ENCODE measurements at places on chromosomes 1 and 21.

DNA sequence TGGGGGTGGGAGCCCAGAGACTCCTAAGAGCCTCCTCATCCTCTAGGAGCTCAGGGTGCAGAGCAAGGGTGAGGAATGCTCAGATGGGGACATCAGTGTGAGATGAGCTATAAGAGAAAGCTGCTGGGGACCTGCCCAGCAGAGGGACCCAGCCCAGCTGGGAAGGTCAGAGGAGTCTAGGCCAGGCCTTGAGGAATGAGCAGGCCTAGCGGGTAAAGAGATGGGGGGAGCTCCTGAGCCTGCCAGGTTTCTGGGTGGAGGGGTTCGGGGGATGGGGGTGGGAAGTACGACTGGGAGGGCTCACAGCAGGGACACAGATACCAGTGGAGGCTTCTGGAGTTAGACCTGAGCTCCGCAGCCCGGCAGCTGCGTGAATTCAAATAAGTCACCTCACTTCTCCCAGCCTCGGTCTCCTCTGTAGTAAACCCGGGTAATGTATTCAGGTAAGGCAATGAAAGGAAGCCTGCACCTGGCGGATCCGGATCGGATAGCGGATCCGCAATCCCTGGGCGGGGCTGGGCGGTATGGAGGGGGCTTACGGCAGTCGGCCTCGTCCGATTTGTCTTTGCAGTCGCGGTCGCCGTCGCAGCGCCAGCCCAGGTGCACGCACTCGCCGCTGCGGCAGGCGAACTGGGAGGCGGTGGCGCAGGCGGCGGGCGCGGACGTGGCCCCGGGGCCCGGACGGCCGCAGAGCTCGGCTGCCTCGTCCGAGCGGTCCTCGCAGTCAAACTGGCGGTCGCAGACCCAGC is 38.0 kb upstream of the MAGOH start:
- DNase-seq: no peak

DNA sequence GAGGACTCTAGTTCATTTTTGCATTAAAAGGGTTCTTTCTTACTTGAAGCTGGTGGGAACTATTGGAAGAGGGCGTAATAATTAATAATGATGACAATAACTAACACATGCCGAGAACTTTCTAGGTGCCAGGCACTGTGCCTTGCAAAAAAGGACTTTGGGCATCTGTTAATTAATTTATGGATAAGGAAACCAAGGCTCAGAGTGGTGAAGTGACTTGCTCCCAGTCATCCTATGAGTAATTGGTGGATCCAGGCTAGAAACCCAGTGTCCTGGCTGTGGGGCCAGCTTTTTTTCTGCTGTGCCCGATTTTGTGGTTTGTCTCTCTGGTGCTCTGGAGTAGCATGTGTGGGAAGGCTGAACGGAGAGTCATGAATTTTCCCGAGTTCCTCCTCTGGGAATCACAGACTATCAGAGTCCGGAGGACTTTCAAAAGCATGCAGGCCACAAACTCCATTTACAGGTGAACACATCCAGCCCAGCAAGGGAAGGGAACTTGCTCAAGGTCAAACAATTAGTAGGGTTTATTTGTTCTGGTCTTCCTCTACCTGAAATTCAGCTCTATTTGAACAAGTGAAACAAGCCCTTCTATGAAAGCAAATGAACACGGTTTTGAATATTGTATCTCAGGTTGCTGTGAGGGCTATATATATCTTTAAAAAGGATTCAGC is 23.4 kb downstream of the ROR1 start:
- no peak for DNase-seq

DNA sequence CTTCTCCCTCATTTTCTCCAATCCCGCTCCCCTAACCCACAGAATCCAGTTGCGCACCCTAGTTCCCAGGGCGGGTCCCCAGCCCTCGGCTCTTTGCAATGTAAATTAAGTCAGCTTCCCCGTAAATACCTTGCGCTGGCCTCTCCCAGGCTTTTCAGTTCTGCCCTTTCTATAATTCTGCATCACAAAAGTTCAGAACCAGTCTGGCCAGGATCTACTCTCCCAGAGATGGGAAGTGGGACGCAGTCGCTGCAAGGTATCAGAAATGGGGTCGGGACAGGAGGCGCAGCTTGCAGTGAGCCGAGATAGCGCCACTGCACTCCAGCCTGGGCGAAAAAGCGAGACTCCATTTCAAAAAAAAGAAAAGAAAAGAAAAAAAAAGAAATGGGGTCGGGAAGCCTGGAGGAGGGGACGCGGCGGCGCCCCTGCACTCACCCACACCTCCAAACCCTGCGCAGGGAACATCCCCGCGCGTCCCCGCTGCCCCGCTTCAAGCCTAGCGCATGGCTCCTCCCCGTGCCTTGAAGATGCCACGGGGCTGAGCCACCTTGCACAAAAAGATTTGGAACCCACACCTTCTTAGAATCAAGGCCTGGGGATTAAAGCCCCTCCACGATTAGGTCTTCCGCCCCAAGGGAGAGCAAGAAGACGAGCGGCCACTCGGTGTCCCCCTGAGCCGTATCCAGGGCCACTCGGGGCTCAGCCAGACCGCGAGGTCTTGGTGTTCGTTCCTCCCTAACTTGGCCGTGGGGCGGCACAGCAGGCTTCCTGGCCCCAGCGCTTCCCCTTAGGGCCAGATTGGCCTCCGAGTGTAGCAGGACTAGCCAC is 27.2 kb upstream of the ITLN2 start:
- DNase-seq: no peak

DNA sequence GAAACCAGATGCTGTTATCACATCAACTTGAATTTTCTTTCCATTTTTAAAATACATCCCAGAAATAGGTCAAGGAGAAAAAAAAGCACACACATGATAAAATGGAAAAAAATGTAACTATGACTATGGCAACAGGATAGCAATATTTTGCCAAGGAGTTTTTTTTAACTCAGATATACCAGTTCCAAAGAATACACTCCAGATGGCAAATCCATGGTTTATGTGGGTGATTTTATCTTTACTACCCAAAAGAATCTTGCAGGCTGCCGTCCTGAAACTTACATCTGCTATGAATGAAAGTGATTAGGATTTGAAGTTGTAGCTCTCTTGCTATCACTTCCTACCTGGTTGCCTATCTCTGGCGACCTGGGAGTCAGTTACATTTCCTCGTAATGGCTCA is 91.0 kb upstream of the PLPPR4 start:
- DNase-seq: no peak

- no peak for DNase-seq
Measured at GRCh38 chr1:181136738-181137122, 48.2 kb downstream of the IER5 start.

- DNase-seq: no peak
Measured at GRCh38 chr1:24925082-24925779, 4.8 kb downstream of the RUNX3 start.

DNA sequence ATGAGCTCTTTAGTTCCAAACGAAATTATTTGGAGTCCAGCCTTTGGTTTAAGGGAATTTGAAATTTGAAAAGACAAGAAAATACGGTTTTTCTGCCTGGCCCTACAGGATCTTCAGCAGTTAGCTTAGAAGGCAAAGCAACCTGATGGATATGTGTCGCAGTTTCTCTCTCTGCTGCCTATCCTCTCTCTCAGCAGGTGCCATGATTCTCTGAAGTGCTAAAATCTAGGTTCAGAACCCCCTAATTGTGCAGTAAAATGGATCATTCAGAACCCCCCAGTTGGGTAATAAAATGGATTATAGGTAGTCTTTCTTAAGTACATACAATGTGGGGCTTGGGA is 446 bp upstream of the DEPDC1 start:
- DNase-seq: no peak

GRCh38 chr1:240706150-240706935 is 94.4 kb upstream of the GREM2 start:
- no peak for DNase-seq

GRCh38 chr1:119388450-119388849 is 19.9 kb downstream of the HAO2 start:
- no peak for DNase-seq
